ENCODE measurements at places on chromosomes 11 and 22.

DNA sequence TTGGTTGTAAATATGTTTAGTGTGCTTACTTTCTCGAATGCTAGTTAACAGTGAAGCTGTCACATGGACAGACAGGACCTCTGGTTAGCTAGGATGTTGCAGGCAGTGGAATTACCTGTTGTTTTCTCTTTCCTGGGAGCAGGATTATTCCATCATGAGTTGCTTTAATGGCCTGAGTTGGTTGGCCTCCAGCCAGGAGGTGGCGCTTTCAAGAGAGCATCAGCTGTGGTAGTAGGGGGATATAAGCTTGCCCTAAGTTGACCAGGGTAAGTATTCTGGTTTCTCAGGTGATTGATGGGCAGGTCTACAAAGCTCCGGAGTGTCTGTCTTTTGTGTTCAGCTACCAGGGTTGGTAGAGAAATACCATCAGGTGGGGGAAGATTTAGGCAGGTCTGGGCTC is 43.5 kb downstream of the NELL1 start:
- no peak for DNase-seq

DNA sequence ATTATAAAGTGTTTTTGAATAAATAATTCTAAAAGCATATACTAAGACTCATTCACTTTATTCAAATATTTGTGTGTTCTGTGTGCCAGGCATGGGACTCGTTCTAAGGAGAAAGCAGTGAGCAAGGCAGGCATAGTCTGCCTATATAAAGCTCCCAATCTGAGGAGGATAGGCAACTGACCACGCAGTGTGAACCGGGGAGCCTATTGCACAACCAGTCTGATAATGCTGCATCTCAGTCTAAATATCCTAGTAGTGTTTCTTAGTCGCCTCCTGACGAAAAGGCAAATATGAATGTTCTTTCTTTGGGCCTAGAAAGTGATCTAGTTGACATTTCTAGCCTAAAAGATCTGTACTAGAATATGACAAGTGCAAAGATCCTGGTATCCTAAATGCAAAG is 98.3 kb downstream of the C11orf65 start:
- no peak for DNase-seq

DNA sequence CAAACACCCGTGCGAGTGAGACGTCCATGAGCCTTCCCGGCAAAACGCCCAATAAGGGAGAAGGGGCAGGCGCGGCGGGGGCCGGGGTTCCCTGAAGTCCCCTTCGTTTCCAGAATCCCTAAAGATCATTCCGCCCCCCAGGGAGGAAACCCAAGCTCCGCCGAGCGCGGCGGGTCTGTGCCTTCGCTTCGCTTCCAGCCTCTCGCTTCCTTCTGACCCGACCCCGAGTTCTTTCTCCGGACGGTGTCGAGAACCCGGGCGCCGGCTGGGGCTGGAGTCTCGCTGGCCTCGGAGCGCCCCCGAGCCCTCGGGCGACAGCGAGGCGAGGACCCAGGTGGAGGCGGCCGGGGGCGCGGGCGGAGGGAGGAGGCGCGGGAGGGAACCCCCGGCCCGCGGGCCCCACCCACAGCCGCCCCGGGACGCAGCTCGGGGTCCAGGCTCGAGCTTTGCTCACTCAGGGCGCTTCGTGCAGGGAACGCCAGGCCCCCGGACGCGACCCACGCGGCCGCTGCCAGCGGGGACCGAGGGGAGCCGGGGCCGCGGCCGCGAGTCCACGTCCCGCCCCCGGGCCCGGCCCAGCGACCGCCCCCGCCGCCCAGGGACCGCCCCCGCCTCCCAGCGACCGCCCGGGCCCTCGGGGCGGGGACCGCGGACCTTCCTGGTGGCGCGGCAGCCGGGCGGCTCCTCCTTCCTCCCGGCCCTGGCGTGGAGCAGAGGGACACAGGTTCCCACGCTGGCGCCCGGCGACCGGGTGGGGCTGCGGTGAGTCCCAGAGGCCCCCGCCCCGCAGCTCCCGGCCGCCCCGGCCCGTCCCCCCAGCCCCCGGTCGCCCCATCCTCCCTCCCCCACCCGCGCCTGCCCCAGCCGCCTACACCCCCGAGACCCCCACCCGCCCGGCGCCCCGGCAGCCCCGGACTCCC is at the start of gene PGGHG:
Gene PGGHG (plus strand): TSS at position 649 of the 920 bp plus-strand sequence. CDS start 691 bp downstream, outside the sequence.
- no peak for DNase-seq

DNA sequence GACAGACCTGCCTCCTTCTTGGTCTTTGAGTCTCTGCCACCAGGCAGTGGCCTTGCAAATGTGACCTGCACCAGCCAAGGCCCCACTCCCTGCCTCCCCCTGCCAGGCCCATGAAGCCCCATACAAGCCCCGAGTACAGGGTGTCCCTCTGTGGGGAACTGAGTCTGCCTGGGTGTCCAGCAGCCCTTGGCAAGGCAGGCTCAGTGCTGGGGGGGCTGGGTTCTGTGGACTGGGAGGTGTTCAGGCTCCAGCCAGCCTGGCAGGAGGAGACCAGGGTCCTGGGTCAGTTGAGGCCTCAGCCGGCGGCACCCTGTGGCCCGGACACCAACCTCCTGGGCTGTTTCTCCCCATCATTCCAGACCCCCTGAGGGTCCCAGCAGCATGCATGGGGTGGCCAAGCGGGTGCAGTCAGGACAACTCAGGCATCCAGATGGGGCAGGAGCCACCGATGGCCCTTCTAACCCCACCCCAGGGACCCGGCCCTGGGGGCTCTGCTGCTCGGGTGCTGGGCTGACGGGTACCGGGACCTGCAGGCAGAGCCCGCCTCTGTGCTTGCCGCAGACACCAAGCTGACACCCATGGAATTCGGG is 5.7 kb downstream of the MUC5AC start:
- no peak for DNase-seq

GRCh38 chr11:116732271-116733042 is 40.3 kb downstream of the BUD13 start:
- peak; percentile 19 for DNase-seq

DNA sequence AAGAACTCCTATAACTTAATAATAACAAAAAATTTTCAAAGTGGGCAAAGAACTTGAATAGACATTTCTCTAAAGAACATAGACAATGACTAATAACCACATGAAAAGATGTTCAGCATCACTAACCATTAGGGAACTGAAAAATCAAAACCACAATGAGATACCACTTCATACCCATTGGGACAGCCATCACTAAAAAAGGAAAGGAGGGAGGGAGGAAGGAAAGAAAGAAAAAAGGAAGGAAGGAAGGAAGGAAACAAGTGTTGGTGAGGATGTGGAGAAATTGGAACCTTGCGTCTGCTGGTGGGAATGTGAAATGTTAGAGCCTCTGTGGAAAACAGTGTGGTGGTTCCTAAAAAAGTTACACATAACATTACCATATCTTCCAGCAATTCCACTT is 55.8 kb downstream of the MS4A13 start:
- no peak for DNase-seq

DNA sequence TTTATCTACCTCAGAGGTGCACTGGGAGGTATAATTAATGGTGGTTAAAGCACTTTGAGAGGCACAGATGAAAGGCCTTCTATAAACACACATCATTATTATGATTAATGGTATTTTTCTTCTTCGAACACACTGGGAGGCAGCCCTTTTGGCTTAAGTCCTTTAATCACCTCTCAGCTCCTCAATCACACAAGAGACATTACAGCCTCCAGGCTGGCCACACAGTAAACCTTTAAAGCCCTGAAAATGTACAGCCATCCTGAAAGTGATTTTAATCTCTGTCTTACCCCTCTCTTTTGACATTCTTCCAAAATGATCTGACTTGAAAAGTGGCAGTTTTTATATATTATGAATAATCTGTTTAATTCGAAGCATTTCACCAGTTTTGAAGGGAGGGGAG is 54.3 kb upstream of the VSTM5 start:
- no peak for DNase-seq

- DNase-seq = no peak
These were observed 117.3 kb downstream of the KCNQ1OT1 start for GRCh38 chr11:2582351-2582945.

GRCh38 chr11:110939471-110939870 is 227.2 kb upstream of the ARHGAP20 start:
- no peak for DNase-seq

DNA sequence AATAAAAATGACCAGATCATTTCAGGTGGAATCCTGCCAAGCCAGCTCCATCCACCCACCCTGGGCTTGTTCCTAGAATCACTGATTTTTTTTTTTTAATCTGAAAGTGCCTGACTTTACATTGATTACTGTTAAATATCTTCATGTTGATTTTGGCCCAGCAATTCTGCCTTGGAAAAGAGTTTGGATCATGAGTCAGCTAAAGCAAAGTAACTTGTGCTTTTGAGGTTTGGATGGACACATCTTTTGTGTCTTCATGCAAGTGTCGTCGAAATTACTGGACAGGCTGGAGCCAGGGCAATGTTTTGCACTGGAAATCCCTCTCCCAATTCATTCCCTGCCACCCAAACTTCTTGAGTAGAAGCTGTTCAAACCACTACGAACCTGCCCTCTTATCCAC is 164.0 kb upstream of the SYT13 start:
- no peak for DNase-seq

DNA sequence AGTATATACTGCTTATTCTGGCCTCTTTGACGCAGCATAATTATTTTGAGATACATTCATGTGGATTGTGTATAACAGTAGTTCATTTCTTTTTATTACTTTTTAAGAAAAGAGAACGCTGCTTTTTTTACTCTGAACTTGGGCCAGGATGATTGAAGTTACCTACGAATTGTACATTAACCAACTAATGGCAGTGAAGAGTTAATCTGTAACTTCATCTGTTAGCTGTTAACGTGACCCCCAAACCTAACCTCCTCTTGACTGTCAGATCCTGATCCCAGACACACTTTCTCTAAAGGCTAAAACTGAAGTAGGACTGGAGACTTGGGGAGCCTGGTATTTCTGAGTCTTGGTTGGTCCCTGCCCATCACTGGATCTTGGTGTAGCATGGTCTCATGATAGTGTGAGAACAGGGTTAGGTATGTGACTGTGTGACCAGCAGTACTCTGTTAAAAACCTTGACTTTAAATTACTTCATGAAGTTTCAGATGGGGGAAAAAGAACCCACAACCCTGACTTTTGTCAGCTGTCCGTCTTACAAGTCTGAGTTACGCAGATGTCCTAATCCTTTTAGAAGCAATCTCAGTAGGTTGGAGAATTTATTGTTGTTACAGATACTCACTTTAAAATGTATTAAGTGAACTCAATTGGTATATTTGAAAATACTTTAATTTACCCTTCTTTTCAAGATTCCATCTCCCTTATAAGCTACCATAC is 39.4 kb downstream of the C22orf31 start:
- no peak for DNase-seq

DNA sequence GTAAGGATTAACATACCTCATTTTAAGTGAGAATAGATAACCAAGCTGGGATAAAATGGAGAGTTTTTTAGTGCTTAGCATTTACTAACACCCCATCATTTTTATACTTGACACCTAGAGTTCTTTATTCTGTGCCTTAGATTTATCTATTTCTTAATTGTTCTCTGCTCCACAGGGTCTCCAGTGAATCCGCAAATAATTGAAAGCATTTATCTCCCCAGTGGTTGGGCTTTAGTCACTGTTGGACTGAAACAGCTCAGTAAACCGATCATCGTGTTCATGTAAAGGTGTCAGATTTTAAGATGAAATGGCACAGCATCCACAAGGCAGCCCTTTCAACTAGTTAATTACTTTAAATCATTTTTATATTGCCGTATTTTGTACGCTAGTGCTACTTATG is 17.8 kb upstream of the GRIA4 start:
- DNase-seq = no peak

- no peak for DNase-seq
These were observed 54.8 kb upstream of the PHF21B start for GRCh38 chr22:45064313-45065278.

GRCh38 chr11:32279672-32280071 is 155.7 kb downstream of the WT1 start:
- DNase-seq = no peak

DNA sequence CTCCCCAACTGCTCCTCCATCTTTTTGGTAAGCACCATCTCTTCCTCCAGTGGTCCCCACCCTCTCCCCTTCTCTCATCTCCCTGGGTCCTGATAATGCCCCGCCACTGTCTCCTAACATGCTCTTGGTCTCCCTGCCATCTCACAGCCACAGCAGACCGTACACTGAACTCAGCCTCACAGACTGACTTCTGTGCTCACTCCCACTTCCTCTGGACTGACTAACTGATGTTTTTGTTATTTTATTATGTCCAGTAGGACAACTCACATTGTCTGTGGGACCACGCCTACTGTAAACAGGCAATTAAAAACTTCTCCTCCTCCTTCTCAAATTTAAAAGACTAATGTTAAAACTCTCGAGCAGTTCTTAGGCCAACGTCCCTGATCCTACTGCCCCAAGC is 2.6 kb upstream of the GNAZ start:
- no peak for DNase-seq

- no peak for DNase-seq
These were observed 107.9 kb downstream of the SCN3B start for GRCh38 chr11:123546515-123546914.

- no peak for DNase-seq
These were observed 18.2 kb downstream of the ZBTB16 start for GRCh38 chr11:114077482-114078305.

GRCh38 chr11:105670811-105671210 is 60.9 kb downstream of the GRIA4 start:
- no peak for DNase-seq

GRCh38 chr22:43900206-43900605 is 8.4 kb upstream of the PNPLA5 start:
- no peak for DNase-seq

- no peak for DNase-seq
These were observed 144.8 kb downstream of the FEZ1 start for GRCh38 chr11:125351033-125351867.

GRCh38 chr11:78417175-78417887 is at the start of gene GAB2:
Gene GAB2, minus strand, starts transcription at chr11:78417820. Its CDS starts 100 bp downstream, at chr11:78417720.
- no peak for DNase-seq

DNA sequence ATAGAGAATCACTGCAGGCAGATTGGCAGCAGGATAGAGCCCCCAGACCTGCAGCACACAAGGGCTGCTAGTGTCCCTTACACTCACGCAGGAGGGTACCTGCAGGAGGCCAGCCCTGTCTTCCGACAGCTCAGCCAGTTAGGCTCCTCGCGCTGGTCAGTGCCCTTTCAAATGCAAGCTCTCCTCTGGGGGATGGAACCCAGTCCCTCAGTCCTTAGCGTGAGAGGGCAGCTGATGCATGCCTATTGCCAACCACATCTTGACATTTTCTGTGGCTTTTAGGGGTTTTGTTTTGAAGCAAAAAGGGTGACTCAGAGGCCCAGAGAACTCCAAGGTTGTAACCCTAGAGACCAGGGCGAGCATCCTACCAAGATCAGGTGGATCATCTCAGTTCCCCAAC is 40.0 kb downstream of the WNT11 start:
- no peak for DNase-seq

Measured in activated CD4-positive, alpha-beta T cell treated with anti-CD3 and anti-CD28 coated beads, Interleukin-2, amount 50 U/mL, for 24 hours (primary cell).